Neural progenitor cell (in vitro differentiated cells): ENCODE measurements at places on chromosomes 6 and 20.

GRCh38 chr6:25130518-25130917 is 148.7 kb upstream of the CARMIL1 start:
- DNase-seq, result no peak

GRCh38 chr6:111805511-111806164 is 67.6 kb downstream of the FYN start:
- DNase-seq, result peak; percentile 24

- no peak for DNase-seq
Observed at GRCh38 chr6:91434576-91434975, 847.7 kb upstream of the MAP3K7 start.

DNA sequence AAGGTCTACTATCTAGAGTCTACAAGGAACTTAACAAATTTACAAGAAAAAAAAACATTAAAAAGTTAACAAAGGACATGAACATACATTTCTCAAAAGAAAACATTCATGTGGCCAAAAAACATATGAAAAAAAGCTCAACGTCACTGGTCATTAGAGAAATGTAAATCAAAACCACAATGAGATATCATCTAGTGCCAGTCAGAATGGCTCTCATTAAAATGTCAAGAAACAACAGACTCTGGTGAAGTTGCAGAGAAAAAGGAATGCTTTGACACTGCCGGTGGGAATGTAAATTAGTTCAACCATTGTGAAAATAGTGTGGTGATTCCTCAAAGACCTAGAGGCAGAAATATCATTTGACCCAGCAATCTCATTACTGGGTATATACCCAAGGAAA is 48.3 kb downstream of the OGFRL1 start:
- DNase-seq, result no peak

DNA sequence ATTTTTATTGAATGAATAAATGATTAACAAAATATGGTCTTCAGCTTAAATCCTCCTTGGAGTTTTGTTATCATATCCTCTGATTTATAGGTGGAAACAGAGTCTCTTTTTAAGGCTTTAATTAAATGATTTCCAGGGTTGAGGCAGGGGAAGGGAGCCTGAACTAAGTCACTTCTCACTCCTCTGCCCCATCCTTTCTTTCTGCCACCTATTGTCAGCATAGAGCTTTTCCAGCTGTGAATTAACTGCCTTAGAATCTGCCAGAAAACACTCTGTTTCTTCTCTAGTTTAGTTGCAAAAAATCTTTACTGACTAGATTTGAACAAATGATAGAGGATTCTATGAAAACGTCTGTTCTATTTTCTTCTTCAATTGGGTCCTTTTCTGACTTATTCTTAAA is 9.8 kb downstream of the OGFRL1 start:
- DNase-seq, result peak; percentile 19

GRCh38 chr6:32081168-32081990 is 27.8 kb downstream of the TNXB start:
- no peak for DNase-seq

- DNase-seq, result no peak
Observed at GRCh38 chr20:62624325-62624690, 18.0 kb upstream of the SLCO4A1 start.

DNA sequence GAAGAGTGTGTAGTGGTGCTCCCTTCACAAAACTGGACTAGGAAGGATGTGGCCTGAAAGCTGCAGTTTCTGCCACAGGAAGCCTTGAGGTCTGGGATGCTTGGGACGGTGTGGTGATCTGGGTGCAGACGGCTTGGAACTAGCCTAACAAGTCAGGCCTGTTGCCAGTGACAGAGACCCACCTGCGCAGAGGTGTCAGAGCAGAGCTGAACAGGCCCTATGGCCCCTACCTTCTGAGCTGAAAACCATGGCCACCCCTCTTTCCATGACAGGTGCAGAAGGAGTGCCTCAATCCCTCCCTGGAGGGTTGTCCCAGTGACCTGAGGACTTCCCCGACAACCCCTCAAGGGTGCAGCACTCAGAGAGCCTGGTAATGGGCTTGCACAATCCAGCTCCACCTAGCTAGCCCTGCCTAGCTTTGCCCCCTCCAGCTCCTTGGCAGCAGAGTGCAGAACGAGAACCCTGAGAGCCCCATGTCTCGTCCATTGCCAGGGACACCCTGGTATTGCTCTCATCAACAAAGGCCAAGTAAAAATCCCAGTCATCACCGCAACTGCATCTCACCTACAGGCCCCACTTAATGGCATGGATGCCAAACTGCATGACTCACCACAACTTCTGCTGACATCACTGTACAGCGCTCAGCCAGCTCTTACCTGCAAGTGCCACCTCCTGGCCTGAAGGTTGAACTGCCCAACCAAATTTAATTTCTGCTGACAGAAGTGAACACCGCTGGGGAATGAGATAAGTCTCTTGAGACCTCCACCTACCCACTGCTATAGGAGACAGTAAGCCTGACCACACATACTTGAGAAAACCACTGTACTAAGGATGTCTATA is 563.1 kb downstream of the TFAP2A start:
- peak; percentile 29 for DNase-seq

GRCh38 chr6:154381548-154381947 is 24.9 kb upstream of the IPCEF1 start:
- no peak for DNase-seq

DNA sequence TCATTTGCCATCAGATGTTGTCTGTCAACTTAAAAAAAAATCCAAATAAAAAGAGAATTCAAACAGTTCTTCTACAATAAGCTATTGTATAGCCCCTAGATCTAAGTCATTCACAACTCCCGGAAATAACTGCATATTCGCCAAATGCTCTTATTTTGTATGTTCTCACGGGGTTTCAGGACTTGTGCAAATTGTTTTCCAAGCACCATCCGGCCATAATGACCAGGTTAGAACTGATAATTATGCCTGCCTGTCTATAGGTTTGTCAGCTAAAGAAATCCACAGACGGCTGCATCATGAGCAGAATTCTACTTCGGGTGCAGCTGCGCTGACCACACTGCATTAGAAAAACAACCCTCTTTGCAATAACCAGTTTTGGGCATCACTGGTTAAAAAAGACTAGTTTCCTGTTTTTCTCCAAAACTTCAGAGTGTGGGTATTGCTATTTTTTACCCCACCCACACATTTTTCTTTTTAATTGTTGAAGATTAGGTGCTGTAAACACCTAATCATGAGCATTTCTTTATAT is 87.7 kb downstream of the HIVEP2 start:
- DNase-seq, result no peak

- DNase-seq, result no peak
Observed at GRCh38 chr20:63454731-63455567, 17.5 kb downstream of the KCNQ2 start.

- no peak for DNase-seq
Observed at GRCh38 chr6:145587334-145587733, 148.0 kb downstream of the EPM2A start.

- DNase-seq, result no peak
Observed at GRCh38 chr20:52172392-52173047, 19.1 kb downstream of the ZFP64 start.

GRCh38 chr6:166556863-166557322 is 29.6 kb downstream of the RAMACL start:
- DNase-seq, result peak; percentile 33

- no peak for DNase-seq
Observed at GRCh38 chr6:108337721-108338120, 42.9 kb downstream of the AFG1L start.

DNA sequence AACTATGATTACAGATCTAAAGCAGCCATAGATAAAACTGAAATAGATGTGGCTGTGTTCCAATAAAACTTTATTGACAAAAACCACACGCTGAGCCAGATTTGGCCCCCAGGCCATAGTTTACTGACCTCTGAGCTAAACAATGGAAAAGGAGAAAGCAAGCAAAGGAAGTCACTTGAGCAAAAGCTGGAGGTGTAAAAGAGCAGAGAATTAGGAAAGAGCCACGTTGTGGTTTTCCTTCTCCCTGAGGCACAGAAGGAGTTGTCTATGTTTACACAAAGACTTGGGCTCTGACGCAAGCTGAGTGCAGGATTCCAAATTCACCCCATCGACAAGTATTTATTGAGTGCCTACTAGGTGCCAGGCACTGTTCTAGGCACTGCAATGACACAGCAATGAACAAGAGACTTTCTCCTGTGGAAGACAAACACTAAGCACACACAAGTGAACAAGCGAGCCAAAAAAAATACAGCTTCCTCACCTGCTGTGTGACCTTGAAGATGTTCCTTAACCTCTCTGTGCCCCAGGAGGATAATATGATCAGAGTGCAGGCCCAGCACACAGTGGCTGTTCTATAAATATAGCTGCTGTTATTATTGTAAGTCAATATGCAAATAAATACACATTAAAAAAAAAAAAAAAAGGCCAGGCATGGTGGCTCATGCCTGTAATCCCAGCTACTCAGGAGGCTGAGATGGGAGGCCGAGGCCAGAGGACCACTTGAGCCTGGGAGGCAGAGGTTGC is 75.4 kb upstream of the PTPN1 start:
- DNase-seq, result no peak

GRCh38 chr20:36582322-36582721 is 8.9 kb downstream of the TGIF2 start:
- DNase-seq, result no peak

- peak; percentile 11 for DNase-seq
Observed at GRCh38 chr6:169752074-169752623, 727 bp downstream of the ERMARD start.

DNA sequence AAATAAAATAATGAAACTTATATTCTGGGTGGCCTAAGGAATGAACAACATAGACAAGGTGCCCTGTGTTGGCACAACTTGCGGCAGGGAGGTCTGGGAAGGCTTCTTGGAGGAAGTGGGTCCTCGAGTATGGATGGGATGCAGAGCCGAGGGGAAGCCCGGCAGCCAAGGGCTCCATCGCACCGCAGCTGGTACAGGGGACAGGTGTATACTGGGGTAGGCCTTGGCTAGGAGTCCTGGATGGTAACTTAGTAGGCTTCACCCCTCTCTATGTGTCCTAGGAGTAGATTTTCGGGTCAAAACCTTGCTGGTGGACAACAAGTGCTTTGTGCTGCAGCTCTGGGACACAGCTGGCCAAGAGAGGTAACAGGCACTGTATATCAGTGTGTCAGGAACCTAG is 28.0 kb downstream of the RAB44 start:
- DNase-seq, result no peak

DNA sequence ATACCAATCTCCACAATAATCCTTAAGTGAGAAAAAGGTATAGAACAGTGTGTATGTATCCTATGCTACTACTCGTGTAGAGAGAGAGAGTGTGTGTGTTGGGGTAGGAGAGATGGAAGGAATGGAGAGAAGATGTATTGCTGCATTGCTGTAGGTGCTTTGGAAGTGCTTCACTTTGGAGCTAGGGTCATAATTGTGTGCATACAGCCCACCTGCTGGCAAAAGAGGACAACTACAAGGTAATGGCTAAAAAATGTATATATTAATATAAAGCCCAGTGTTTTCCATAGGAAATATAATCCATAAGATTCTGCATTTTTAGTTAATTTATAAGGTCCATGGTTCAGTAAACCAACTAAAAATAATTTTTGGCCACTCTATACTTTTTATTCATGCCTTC is 36.1 kb downstream of the SERAC1 start:
- DNase-seq, result peak; percentile 18

GRCh38 chr20:1266167-1266973 is at the start of gene SNPH:
TSS of gene SNPH (plus strand) at chr20:1266294. CDS start at chr20:1296240, 29,946 bp downstream.
- DNase-seq, result peak; percentile 79

DNA sequence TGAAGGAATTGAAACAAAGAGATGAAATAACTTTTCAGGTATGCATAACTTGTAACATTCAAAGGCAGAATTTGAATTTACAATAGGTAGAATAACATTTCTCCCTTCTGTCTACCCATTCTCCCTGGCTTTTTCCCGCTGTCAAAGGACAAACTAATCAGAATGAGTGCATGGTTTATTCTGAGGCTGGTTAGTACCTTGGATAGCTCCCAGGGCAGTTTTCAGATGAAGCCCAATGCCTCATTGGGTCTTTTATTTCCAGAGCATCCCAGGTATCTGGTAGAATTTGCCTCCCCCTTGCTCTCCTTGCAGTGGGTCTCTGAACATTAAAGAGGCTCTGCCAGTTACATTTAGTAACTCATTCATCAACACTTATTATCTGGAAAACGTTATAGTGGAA is 665.5 kb downstream of the BCKDHB start:
- DNase-seq, result peak; percentile 85

GRCh38 chr6:36765594-36766398 is 68.2 kb downstream of the RAB44 start:
- peak; percentile 94 for DNase-seq

GRCh38 chr6:165184192-165184979 is 125.0 kb downstream of the C6orf118 start:
- no peak for DNase-seq

DNA sequence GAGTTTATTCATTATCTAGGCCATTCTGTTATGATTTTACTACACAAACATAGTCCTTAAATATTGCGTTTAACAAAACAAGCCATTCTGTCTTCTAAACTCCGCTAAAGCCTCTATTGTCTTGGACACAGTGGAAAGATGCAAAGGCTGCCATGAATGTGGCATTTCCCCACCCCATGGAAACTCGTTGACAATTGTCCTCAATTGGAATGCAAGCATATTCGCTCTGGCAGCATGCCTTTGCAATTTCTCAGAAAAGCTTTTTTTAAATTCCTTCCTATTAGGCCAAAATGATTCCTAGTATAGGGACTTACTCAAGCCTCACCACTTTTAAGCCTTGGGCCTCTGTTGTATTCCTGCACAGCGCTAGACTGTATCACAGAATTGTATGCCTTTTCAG is 22.8 kb downstream of the OR2A4 start:
- DNase-seq, result peak; percentile 2

- DNase-seq, result no peak
Observed at GRCh38 chr20:19977373-19977770, 39.8 kb upstream of the NAA20 start.
